ENCODE measurements at places on chromosomes 6 and 20.
A peak's percentile ranks its signal among the peaks of the same experiment; 100 is the strongest.

GRCh38 chr6:156691018-156691417 is 86.2 kb upstream of the ARID1B start:
- DNase-seq = peak; percentile 11

DNA sequence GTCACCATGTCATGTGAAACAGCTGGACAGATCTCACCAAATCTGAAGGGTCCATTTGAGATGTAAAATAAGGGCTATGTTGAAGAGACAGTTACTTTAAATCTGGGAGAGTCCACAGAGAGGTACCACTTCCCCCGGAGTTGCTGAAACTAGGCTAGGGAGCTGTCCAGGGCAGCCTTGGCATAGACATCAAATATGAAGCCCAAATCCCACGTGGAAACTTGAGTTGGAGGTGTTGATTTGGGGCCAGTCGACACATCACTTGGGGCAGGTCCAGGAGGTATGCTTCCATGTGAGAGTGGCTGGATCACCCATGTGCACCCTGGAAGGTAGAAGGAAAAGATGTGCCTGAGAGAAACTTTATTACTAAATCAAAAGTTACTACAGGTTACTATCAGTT is 12.0 kb upstream of the SERPINB9 start:
- DNase-seq = no peak

DNA sequence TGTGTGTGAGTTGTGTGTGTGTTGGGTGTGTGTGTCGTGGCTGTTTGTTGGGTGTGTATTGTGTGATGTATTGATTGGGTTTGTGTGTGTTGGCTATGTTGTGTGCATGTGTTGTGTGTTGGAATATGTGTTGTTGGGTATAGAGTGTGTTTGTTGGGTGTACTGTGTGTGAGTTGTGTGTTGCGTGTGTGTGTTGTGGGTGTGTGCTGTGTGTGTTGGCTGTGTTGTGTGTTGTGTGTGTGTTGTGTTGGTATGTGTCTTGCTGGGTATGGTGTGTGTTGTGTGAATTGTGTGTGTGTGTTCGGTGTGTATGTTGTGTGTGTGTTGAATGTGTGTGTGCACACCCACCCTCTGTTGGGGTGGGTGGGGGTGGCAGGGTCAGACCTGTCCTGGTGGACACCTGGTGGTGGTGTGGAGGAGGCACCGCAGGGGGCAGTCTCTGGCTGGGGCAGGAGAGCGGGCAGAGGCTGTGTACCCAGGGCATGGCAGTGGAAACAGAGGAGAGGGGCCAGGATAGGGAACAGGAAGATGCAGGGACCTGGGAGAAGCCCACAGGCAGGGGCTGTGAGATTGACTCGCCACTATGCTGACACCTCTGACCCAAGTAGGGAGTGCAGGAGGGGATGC is 25.5 kb upstream of the PXDC1 start:
- DNase-seq = no peak

GRCh38 chr6:41040101-41040939 is 1.3 kb upstream of the UNC5CL start:
- DNase-seq = no peak

DNA sequence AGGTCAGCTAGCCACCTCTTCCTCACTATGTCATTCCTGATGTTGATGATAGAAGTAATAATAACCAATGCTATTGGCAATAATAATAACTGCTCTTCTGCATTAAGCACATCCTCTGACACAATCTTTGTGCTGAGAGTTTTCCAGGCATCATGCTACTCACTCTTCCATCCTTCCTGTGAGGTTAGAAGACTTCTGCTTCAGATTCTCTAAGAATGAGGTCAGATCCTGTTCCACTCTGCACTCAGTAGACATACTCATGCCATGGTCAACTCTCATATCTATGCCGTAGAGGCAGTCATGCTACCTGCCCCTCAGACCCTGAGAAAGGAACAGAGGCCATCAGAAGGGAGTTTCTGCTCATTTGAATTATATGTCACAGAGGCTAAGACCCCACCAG is 98.1 kb upstream of the TOP1 start:
- no peak for DNase-seq
